Dermis blood vessel endothelial cell (primary cell): ENCODE measurements at places on chromosomes 13 and 19. TPM values are rescaled to one million over a fixed set of nuclear protein-coding genes. Genes with fewer than 3 reads are reported as not detected.

IZUMO2 gene
- not detected in 2 replicates for total RNA-seq

C1QTNF9 gene
- not detected in 2 replicates for total RNA-seq

PSG4 gene
- 0.14 TPM in 1 of 2 replicates, not detected in the other for total RNA-seq

ZNF738 gene
- 4.1 and 4.8 TPM in 2 replicates for total RNA-seq

DPF1 gene
- 0.34 and 0.47 TPM in 2 replicates for total RNA-seq

RPL13A gene
- 2,583 and 3,504 TPM in 2 replicates for total RNA-seq

KANK2 gene
- 102 and 108 TPM in 2 replicates for total RNA-seq

CCNA1 gene
- total RNA-seq = 0.17 and 1.5 TPM in 2 replicates

CNMD gene
- total RNA-seq = not detected in 2 replicates

ATP7B gene
- total RNA-seq = 6.1 and 12.3 TPM in 2 replicates

NCAN gene
- total RNA-seq = not detected in 2 replicates

HOMER3 gene
- total RNA-seq = 128 and 272 TPM in 2 replicates

ZGLP1 gene
- total RNA-seq = 0.47 and 1.4 TPM in 2 replicates

GGACT gene
- 6.1 and 7.2 TPM in 2 replicates for total RNA-seq

PLK5 gene
- not detected in 2 replicates for total RNA-seq

CCDC169 gene
- total RNA-seq = 1.0 and 1.2 TPM in 2 replicates

PSG6 gene
- not detected in 2 replicates for total RNA-seq

DNAJC15 gene
- total RNA-seq = 4.9 and 14.0 TPM in 2 replicates

GPR180 gene
- 10.9 and 13.4 TPM in 2 replicates for total RNA-seq

CEACAM6 gene
- total RNA-seq = not detected in 2 replicates

ACP7 gene
- 0.19 TPM in 1 of 2 replicates, not detected in the other for total RNA-seq

FCER2 gene
- not detected in 2 replicates for total RNA-seq

ATP4B gene
- total RNA-seq = not detected in 2 replicates

PROZ gene
- total RNA-seq = 0.17 TPM in 1 of 2 replicates, not detected in the other

FCAR gene
- not detected in 2 replicates for total RNA-seq

CRLF1 gene
- not detected in 2 replicates for total RNA-seq

ZNF90 gene
- total RNA-seq = 0.84 and 1.5 TPM in 2 replicates

REEP6 gene
- 0.34 and 1.0 TPM in 2 replicates for total RNA-seq

RFPL4AL1 gene
- 0.68 TPM in 1 of 2 replicates, not detected in the other for total RNA-seq

GJA3 gene
- under 0.01 TPM in 1 of 2 replicates, not detected in the other for total RNA-seq
